ENCODE measurements at places on chromosomes 1 and 21.

DNA sequence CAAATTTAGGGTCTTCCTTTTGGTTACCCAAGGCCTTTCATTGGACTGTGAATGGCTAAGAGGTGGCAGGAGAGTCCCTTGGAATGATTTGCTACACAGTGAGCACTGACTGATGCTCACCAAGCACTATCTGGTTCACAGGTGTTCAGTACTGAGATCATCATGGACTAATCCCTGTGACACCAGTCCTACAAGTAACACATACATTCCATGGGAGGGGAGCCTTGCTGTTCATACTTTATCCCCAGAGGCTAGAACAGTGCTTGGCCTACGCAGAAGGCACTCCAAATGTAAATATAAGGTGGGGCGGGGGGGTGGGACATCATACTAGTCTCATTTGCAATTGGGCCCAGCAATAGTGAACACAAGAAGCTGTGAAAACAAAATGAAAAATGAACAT lies 20.5 kb upstream of the TMEM200B start:
- DNase-seq = no peak

DNA sequence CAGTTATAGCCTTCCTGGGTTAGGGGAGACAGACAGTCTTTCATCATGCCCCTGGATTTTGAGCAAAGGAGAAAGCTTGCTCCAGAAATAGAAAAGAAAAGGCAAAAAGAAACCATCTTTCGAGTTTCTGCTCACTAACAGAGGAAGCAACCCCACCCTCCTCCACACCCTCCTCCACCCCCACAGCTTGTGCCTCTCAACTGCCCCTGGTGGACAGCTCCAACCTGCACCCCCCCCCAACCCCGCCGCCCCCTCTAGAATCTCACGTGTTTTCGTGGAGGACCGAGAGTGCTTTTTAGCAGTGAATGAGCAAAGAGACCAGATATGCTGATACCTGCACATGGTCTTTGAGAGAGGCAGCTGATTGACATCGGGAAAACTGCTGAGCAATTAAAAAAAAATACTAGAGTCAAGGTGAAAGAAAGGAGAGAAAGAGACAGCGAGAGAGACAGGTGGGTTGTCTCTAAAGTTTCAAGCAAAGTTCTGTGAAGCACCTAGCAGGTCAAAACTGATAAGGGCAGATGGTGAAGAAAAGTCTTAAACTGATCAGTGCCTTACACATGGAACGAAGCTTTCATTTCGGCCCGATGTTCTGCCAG lies 358.3 kb downstream of the KIF26B start:
- DNase-seq = no peak

DNA sequence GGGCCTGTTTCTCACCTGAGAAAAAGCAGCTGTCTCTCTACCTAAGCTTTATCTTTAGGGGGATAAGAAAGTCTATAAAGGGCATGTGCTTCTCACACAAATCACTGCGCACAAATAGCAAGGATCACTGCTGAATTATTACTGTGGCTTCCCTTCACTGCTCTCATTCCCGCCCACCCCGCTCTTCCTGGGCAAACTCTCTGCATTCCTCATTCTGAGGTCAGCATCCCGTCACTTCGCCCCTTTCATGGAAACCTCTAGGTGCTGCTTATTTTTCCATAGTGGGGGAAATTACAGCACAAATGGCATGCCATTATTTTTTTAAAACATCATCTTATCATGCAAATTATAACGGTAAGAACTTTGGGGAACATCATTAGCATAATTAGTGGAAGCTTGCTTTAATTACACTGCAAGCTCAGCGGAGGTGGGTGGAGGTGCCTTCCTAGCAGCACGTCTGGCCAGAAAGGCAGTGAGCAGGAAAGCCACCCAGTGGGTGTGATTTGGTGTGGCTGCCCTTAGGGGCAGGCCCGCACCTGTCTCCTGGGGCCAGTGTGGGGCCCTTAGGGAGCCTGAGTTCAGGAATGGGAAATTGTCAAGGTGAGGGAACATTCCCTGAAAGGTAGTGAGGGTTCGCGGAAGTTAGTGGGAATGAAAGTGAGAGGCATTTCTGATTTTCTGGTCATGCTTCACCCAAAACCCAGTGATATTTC lies 105.9 kb downstream of the LAMC2 start:
- DNase-seq = no peak

DNA sequence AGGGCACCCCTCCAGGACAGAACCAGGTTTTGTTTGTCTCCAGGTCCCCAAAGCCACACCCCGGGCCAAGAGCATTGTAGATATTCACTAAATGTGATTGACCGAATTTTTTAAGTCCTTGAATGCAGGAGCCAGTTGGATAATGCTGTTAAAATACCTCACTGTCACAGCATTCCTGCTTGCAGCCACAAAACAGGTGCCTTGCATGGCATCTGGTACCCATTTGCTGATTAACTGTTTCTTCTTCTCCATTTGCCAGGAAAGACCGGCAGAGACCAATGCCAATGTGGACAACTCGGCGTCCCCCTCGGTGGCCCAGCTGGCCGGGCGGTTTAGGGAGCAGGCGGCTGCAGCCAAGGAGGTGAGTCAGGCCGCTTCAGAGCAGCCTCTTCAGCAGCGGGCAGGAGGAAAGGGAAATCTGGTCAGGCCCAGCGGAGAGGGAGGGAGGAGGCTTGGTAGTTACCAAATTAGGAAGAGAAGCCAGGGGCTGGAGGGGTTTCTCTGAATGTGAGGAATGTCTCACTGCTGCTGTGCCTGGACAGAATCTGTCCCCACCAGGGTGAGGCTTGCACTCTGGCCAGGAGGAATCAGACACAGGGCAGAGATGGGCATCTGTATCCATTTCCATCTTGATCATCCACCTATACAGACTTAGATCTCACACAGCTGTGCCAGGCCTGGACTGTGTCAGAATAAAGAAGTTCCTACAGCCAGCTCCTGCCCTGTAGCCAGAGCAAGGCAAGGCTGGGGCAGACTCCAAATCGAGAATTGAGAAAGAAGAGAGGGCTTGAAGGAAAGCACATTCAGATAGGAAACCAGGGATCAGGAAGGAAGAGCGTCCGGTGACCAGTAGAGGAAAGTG lies 37.9 kb upstream of the MPZL1 start:
- no peak for DNase-seq

GRCh38 chr1:243469497-243469896 lies 213.7 kb downstream of the SDCCAG8 start:
- no peak for DNase-seq

Data from HS-5 (cell line).